ENCODE measurements at places on chromosomes 5 and 9.

DNA sequence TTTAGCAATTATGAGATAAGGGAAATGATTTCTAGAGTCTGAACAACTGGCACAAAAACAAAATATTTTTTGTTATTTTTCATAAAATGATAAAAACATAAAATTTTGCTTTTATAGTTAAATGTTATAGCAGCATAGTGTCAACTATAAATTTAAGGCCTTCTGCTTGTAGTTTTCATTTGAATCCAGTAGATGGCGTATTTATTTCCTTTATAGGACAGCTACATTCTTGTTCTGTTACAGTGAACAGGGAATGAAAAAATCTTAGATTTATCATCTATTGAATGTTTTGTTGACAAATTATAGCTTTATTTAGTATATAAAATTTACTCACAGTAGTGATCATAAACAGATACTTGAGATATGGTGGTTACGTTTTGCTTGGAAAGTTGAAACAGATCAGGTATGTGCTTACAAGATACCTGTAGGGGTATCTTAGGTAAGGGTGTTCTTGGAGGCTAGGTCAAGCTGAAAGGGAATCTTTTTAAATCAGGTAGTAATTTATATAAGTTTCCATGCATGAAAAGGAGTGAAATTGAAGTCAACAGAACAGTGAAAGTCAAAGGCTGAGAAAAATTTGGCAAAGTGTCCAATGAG lies 239.3 kb upstream of the GRIN3A start:
- no peak for DNase-seq

- DNase-seq, result no peak
Measured at GRCh38 chr5:10172247-10172646, 77.4 kb downstream of the ATPSCKMT start.

DNA sequence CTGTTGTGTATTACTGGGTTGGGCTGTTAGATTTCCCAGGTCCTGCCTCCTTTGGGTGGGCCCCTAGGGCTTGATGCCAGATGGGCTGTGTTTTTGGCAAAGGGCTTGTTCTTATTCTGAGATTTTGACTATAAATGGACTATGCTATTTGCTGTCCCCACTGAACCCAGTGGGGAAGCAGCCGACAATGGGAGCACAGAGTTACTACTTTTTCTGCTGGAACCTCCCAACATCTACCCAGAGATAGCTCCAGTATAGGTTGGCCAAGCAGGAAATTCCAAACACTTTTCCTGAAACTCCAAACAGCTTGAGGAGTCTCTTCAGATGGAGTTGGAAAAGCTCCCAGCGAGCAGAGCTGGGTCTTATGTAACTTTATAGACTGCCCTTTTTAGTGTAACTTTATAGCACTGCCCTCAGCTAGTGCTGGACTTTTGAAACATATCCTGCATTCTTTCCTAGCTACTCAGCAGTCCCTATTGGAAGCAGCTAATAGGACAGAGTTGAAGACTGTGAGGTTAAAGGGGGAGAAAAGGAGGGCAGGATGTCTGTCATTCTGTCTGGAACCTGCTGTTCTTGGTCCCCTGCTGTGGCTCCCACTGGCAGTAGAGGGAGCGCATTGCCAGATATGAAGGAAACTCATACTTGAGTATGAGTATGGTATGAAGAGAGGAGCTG lies 21.0 kb downstream of the RUSC2 start:
- no peak for DNase-seq

DNA sequence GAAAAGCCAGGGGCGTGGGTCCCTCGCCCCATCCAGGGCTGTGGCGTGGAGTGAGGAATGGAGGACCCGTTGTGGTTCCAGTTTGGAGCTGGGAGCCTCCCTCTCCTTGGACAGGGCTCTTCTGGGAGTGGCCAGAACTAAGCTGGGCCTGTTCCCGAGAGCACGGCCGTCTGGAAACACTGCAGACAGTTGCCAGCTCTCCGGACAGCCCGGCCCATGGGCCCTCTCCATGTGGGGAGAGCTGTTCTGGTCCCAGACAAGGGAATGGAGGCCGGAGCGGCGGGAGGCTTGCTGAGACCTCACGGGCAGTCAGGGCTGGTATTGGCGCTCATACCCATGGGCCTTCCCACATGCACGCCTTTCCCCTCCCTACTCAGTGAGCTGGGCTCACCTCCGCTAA lies 45.2 kb upstream of the FCN2 start:
- DNase-seq, result no peak

GRCh38 chr9:129751841-129752801 lies 721 bp downstream of the PTGES start:
- no peak for DNase-seq
